ENCODE measurements at places on chromosomes 7 and 10.
A peak's percentile ranks its signal among the peaks of the same experiment; 100 is the strongest.

- no peak for DNase-seq
Measured at GRCh38 chr10:123911866-123912265, 20.3 kb upstream of the CPXM2 start.

- DNase-seq: no peak
Measured at GRCh38 chr10:110228066-110228465, 20.7 kb downstream of the MXI1 start.

DNA sequence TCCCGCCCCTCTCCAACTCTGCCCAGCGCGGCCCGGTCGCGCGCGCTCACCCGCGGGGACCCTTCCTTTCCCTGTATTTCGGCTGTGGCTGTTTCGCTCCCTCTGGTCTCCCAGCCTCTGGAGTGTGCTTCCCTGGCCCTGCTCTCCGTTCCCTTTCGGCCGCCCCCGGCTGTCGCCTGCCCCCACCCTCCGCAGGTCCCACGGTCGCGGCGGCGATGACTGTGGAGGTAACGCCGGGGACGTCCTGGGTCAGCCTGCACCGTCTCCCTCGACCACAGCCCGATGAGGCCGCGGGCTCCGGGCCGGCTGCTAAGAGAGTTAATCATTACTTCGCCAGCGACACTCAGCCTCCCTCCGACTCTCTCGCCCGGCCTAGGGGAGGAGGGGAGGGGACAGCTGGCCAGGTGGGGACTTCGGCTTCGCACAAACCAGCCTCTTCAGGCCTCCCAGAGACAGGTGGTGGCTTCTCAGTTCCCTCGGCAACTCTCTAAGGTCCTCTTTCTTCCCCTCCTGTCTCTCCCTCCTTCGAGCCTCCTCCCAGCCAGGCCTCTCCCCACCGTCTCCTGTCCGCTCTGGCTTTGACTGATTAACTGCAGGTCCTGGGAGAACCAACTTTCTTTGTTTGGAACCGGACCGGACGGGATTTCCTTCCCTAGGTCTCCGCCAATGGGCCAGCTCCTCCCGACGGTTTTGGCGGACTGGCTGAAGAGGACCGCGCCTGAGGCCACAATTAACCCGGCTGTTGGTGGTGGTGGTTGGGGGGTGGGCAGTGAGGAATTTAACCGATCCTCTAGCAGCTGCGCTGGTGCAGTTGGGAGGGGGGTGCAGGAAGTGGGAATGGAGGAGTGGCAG lies 5.6 kb upstream of the PAX2 start:
- DNase-seq: no peak

GRCh38 chr10:129605266-129605985 lies 138.4 kb downstream of the MGMT start:
- DNase-seq: no peak

DNA sequence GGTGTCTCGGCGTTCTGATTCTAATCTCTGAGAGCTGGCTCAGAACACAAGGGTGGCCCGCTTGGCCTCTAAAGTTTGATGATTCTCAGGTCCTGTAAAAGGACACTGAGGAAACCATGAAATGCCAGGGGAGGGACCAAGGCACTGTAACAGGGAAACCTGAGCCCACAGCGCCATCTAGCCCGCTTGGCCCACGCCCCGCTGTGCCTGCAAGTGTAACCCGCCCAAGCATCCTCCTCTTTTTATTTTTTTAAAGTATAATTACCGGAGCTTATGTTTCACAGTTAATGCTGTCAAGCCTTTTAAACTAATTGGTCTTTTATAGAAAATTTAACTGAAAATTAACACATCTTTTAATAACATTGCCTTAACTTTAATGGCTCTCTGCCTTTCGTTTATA lies 734.7 kb downstream of the KCNMA1 start:
- DNase-seq: peak; percentile 22
